Lower leg skin (tissue), 4 donors: ENCODE measurements at places on chromosomes 7 and 10. TPM values are rescaled to one million over a fixed set of nuclear protein-coding genes. Genes with fewer than 3 reads are reported as not detected.

DNA sequence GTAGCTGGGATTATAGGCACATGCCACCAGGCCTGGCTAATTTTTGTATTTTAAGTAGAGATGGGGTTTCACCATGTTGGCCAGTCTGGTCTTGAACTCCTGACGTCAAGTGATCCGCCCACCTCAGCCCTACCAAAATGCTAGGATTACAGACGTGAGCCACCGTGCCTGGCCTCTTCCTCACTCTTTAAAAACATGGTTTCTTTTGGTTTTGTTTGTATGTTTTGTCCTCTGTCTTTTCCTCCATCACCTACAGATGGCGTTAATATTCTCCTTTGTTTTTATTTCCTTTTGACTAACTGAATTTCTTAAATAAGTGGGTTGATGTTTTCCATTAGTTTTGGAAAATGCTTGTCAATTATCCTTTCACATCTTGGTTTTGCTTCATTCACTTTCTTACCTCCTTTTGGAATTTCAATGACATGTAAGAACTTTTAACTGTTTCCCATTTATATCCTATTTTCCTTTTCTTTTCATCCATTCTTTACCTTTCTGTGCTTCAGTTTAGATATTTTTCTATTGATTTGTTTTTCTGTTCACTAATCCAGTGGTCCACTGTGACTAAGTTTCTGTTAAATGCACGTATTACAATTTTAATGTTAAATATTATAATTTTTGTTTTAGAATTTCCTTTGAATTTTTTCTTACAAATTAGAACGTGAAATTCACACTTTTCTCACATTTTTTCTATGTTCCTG is 104.1 kb downstream of the ZNF467 start:
- DNase-seq: no peak

- DNase-seq: peak; percentile 70
These were observed at the start of gene TMEM273 for GRCh38 chr10:49187950-49188761. TSS of gene TMEM273 (minus strand) at chr10:49188391. CDS start at chr10:49188336, 55 bp downstream.

FGFBP3 gene
- 1.4 TPM for total RNA-seq

DNA sequence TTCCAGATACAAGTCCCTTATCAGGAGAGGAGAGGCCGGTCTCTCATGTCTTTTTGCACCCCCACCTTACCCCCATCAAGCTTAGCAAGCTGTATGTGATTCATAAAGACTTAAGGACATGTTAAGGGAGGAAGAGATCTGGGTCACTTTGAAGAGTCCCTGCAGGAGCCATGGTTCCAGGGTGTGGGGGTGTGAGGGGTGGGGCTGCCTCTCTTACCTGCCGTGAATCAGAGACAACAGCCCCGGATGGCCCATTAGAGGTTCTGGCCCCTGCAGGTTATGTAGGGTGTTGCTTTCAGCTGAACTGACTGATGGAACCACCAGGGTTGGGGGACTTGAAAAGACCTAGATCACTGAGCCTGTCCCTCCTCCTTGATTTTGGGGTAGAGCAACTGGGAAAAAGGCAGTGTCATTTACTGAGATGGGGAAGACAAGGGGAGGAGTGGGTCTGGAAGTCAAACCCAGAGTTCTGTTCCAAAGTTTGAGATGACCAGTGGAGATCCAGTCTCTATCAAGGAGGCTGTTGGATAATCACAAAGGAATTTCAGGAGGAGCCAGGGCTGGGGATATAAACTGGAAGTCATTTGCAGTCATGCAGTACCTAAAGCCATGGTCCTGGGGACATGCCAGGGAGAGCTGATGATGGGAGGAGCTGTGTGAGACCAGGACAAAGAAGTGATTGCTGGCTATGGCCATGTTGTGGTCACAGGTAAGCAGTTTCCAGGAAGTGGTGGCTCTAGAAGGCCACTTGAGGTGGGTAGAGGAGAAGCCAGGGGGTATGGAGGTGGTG is 23.1 kb downstream of the ADAMTS14 start:
- DNase-seq: no peak

LIPF gene
- total RNA-seq: not detected

DNA sequence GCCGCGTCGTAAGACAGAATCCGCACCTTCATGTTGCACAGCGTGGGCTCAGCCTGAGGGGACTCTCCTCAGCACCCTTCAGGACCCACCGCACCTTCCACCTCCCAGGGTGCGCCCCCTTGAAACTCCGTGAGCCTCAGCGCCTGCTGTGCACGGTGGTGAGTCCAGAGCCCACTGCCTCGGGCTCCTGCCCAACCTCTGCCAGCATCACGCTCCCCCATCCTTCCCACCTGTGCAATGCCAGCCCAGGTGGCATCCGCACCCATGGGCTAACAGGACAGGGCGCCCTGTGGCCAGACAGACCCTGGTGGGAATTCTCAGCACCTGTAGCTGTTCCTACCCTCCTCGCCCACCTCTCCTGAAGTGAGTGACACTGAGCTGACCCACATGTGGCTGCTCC is 96.4 kb downstream of the DYNC2I1 start:
- DNase-seq: no peak

DNA sequence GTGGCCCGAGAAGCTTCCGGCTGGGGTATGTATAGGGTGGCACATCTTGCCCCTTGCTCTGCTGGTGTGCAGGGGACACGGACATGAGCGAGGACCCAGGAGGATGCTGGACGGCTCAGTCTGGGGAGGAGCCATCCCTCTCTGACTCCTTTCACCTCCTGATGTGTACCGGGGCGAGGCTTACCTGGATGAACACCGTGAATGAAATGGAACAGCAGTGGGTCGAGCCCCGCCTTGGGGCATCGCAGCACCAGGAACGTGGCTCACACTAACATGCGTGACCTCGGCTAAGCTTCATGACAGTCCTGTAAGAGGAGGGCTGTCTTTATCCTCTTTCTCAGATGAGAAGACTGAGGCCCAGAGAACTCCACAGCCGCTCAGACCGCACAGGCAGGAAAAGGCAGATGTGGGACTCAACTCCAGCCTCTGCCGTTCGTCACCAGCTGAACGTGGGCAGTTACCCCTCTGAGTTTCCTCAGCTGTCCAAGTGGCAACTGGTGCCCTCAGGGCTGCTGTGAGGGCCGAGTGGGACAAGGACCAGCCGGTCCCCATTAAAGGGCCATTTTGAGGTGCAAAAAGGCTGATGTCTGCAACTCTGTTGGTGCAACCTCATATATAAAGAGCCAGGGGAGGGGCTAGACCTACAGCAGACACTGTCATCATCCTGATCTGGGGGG is 54.5 kb downstream of the INSIG1 start:
- DNase-seq: no peak

SYT15B gene
- total RNA-seq: 3.0 TPM
